ENCODE measurements at places on chromosomes 7 and 10. TPM values are rescaled to one million over a fixed set of nuclear protein-coding genes. Genes with fewer than 3 reads are reported as not detected.

The FGL2 gene
- total RNA-seq = 7.4 TPM

DNA sequence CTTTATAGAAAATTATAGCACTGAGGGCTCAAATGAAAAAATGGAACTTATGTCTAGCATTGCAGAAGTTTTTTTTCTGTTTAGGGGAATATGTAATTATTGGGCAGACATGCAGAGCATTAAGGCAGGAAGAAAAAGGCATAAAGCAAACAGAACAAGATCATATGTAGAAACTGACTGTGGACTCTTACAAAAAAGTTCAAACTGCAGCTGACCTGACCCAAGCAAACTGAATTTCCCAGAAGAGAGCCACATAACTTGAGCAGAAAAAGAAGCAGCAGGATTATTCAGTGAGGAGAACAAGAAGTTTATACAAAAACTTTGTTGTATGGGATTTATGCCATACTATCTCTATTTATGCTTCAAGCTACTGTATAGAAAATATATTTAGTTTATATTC lies 250.9 kb downstream of the PHF14 start:
- no peak for DNase-seq
- H3K4me3 ChIP-seq = no peak overlapping the region
- H3K27me3 ChIP-seq = no peaks in the 10 kb centered on the region
- no peaks in the 10 kb centered on the region for H3K36me3 ChIP-seq
- H3K4me1 ChIP-seq = no peaks in the 10 kb centered on the region

The SPAM1 gene
- total RNA-seq = not detected

GRCh38 chr7:44398511-44398911 lies 73.1 kb upstream of the CAMK2B start:
- no peak overlapping the region for H3K4me3 ChIP-seq
- no peaks in the 10 kb centered on the region for H3K4me1 ChIP-seq
- H3K27me3 ChIP-seq = no peaks in the 10 kb centered on the region

- H3K36me3 ChIP-seq = no peaks in the 10 kb centered on the region
- H3K4me3 ChIP-seq = no peak overlapping the region
- no peak overlapping the region for H3K27ac ChIP-seq
- no peak for DNase-seq
- peaks cover 12% of the 10 kb centered on the region for H3K4me1 ChIP-seq
Observed at GRCh38 chr10:117470733-117471132, 71.8 kb upstream of the EMX2 start.

The TMEM213 gene
- not detected for total RNA-seq

DNA sequence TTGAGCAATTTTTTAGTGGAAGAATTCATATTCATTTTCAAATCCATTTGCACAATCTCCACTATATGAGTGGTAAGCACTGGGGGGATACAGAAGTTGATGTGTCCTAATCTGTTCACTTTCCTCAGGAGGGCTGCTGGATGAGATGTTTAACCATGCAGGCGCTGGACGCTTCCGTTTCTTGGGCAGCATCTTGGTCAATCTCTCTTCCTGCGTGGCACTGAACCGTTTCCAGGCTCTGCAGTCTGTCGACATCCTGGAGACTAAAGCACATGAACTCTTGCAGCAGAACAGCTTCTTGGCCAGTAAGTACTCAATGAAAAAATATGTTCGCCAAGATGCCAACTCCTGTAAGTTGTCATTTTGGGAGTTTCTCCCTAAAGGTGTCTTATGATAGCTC lies 179.3 kb downstream of the ABCA13 start:
- no peaks in the 10 kb centered on the region for H3K4me1 ChIP-seq
- H3K36me3 ChIP-seq = no peaks in the 10 kb centered on the region
- H3K27me3 ChIP-seq = no peaks in the 10 kb centered on the region

DNA sequence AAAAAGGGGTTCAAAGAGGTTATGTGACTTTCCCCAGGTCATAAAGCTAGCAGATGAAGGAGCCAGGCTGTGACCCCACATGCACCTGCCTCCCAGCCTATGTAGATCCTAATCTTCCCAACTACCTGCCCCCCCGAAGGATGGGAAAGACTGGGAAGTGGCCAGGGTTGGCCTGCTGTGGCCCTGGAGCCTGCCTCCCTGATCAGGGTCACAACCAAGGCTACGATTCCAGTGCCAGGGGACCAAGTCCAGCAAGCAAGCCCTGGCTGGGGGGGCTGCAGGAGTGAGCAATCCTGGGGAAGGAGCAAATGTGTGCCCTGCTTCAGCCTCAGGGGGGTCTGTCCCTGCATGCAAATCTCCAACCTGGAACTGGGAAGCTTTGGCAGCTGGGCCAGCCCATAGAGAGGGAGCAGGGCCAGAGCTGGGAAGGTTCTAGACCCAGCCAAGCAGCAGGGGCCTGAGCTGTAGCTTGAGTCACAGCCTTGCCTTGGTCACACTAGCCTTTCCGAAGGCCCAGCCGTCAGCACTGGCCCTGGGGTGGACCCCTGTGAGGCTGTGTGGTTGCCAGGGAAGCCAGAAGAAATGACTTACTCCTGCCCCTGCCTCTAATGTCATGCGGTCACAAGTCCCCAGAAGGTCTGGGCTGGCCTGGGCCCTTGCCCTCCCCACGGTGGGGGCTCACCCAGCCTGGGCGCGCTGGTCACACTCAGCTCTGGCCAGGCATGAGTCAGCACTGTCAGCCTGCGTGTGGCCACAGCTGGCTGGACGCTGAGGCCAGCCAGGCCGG lies 96.4 kb upstream of the ZMIZ1 start:
- H3K4me1 ChIP-seq = peaks cover 42% of the 10 kb centered on the region
- H3K36me3 ChIP-seq = no peaks in the 10 kb centered on the region
- no peaks in the 10 kb centered on the region for H3K27me3 ChIP-seq
- H3K27ac ChIP-seq = peak overlapping the region; percentile 94

DNA sequence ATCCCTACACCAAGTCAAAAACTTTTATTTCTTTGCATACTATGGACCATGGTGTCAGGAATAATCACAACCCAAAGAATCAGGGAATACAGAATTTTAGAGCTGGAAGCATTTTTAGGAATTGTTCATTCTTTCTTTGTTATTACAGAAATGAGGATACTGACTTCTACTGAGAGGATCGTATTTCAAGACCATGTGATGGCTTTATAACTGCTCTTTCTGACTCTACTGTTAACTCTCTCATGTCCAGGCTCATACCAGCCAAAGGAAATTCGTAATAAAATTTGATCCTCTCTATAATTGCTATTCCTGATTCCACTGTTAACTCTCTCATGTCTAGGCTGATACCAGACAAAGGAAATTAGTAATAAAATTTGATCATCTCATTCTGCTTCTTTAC lies 1050.9 kb upstream of the C7orf33 start:
- no peaks in the 10 kb centered on the region for H3K27me3 ChIP-seq
- no peak overlapping the region for H3K27ac ChIP-seq
- no peak for DNase-seq
- no peak overlapping the region for H3K4me3 ChIP-seq

The GATA3 gene
- 8.6 TPM for total RNA-seq

- no peak overlapping the region for H3K4me3 ChIP-seq
- no peak for DNase-seq
- H3K4me1 ChIP-seq = no peaks in the 10 kb centered on the region
- H3K27ac ChIP-seq = no peak overlapping the region
- no peaks in the 10 kb centered on the region for H3K27me3 ChIP-seq
Observed at GRCh38 chr7:21401944-21402343, 25.9 kb upstream of the SP4 start.

Measured in vagina (tissue), 2 donors.